ENCODE measurements at places on chromosomes 11 and 22.
A peak's percentile ranks its signal among the peaks of the same experiment; 100 is the strongest.

DNA sequence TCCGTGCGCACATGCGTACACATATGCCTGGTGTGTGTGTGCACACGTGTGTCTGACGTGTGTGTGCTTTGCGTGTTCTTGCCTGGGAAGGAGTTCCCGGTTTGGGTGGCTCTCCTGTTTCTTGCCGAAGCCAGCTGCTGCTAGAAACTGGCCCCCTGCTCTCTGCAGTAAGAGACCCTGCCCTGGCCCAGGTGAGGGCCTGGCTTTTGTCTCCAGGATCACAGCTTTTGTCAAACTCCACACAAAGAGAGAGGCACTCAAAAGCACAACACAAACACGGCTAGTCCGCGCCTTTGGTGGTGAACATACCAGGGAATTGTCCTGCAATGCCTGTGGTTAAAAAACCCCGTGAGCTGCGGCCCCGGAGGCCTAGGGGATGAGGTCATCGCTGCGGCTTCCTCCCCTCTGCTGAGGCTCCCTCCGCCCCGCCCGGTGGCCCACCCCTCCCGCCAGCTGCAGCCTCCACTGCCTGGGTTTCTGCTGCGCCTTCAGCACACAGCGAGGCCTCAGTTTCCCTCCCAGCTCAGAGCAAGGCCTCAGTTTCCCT, 88.9 kb downstream of the KCNQ1 start:
- DNase-seq: peak; percentile 3

- DNase-seq: no peak
These were observed 10.8 kb downstream of the BLID start for GRCh38 chr11:122105044-122105758.

- DNase-seq: no peak
These were observed 7.9 kb upstream of the HEPACAM start for GRCh38 chr11:124943741-124944140.

DNA sequence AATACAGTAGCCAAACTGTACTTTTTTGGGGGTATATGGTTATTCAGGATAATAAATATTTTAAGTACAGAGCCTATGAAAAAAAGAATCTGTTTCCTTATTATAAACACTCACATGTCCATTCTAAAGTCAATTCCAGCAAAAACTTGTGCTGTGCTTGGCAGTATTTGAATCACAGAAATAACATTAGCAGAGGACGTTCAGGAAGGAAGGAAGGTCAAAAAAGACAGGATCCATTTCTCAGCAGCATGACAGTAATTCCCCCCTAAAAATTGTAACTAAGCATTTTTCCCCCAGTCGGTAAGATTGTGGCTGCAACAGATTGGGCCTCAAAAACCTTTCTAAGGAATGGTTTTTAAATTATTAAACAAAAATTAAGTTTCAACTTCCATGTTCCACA, 124.8 kb downstream of the ATG16L2 start:
- no peak for DNase-seq

GRCh38 chr11:12143461-12144258, 33.3 kb downstream of the MICAL2 start:
- no peak for DNase-seq

GRCh38 chr11:108994887-108995286, 330.0 kb downstream of the DDX10 start:
- no peak for DNase-seq

- DNase-seq: no peak
These were observed 5.1 kb downstream of the SNU13 start for GRCh38 chr22:41683616-41684015.

GRCh38 chr22:44661070-44661469, 40.9 kb upstream of the PRR5 start:
- peak; percentile 59 for DNase-seq

DNA sequence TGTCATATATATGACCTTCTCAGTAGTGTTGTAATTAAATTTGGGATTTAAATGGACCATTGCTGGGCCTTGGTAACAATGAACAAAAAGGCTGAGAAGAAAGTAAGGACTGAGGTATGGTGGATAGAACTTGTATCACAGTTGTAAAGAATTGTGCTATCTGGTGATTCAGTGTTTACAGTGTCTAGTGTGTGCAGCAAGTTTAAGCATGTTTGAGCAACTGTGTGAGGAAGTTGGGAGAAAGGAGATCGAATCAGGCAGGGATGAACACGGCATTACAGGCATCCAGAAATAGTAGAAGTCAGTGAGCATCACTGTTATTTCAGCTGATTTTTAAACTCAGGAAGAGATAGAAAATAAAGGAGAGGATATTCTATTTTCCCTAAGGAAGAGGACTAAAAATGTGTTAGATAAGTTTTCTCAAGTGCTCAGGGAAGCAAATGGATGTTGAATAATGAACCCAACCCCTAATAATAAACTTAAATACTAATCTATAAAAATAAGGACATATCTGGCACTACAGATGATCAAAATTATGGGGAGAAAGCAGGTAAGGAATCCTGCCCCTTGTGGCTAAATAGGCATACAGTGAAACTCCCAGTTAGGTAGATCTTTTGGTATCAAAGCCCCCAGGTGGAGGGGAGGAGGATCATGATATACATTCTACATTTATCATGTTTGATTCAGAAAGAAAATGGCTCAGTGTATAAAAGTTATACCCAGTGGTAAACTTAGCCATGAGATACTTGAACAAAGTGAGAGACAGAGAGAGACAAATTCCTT, 361.0 kb upstream of the ANO3 start:
- peak; percentile 37 for DNase-seq

All from NCI-H82 (cell line).